ENCODE measurements at places on chromosomes 16 and 17.

DNA sequence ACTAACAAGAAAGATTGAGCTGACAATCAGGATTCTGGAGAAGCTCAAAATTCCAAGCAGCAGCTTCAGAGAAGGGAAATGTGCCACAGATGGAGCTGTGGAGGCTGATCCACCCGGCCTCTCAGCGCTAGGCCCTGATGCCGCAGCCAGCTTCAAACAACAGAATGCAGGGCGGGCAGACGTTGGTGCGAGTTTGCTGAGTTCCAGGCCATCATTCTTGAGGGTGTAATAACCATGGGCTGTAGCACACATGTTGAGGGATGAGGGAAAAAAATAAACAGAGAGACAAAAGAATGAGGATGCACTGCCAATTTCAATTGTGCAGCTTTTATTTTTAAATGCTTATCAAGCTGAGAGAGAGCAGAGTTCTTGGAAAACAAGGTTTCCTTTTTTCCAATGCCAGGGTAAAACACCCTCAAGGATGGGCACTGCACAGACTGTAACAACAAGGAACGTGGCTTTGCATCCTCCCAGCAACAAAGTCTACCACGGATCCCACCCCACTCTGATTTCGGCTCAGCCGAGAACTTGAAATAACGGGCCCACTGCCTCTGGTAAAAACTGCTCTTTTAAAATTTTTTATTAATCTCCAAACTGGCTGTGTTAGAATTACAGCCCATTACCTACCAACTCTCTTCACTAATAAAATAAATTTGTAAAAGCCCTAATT is 90.2 kb downstream of the SMG6 start:
- DNase-seq, result no peak

DNA sequence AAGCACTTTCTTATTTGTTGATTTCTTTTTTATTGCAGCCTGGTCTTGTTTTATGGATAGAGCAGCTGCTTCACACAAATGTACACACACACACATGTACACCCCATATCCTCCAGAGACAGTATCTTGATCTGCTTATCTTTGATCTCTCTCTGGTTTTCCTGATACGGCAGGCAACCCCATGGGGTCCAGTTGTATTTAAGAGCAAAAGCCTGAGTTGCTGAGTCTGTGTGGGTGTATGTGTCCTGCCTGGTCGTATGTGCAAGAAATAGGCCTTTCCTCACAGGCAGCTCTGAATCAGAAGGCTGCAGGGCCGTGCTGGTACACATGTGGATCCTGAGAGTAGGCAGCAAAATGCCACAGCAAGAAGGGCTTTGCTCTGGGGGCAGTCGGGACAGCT is 14.6 kb upstream of the LGALS9 start:
- DNase-seq, result no peak

- DNase-seq, result no peak
Observed at GRCh38 chr16:30394592-30395154, 547 bp upstream of the ZNF48 start.

- no peak for DNase-seq
Observed at GRCh38 chr16:86697715-86698114, 119.4 kb downstream of the FOXL1 start.

GRCh38 chr17:67017910-67018309 is 26.4 kb upstream of the CACNG1 start:
- no peak for DNase-seq

- DNase-seq, result peak; percentile 51
Observed at GRCh38 chr17:79803997-79804855, 7.3 kb upstream of the CBX8 start.

DNA sequence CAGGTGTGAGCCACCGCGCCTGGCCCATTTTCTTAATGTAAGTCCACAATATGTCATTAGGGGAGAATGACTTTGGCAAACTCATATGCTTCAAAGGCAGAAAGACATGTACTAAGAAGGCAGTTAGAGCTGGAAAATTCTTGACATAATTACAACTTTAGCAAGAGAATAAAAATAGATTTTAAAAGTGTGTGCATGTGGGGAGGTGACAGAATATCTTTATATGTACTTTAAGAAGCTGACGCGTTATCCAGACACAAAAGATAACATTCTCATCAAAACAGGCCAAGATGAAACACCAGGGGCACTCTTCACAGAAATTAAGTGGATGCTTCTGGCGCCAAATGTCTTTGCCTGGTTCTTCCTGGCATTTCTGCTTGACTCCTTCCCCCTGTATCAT is 28.2 kb downstream of the GJC1 start:
- no peak for DNase-seq

GRCh38 chr17:50944054-50944901 is 78.1 kb upstream of the TOB1 start:
- peak; percentile 81 for DNase-seq

DNA sequence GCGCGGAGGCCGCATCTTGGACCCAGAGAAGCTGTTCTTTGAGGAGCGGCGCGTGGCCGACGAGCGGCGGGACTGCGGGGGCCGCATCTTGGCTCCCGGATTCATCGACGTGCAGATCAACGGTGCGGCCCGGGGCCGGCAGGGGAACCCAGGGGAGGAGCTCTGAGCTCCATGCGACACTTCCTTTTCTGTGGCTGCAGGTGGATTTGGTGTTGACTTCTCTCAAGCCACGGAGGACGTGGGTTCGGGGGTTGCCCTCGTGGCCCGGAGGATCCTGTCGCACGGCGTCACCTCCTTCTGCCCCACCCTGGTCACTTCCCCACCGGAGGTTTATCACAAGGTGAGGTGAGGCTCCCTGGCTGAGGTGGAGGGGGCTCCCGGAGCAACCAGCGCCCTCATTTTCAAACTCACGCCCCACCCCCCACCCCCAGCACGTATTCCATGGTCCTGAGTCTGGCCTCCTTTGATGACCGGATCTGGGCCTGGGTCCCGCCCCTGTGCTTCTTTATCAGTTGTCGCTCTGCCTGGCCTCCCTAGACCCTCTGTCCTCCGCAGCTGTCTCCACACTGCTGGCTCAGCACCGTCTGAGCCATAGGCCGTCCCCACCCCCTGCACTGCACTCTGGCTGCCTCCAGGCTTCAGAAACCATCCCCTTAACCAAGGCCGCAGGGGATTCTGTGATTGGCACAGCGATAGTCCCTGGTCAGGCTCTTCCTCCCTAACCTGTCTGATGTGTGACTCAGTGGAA is 787 bp downstream of the AMDHD2 start:
- peak; percentile 87 for DNase-seq

- DNase-seq, result no peak
Observed at GRCh38 chr16:57017251-57017650, 27.9 kb downstream of the NLRC5 start.

- no peak for DNase-seq
Observed at GRCh38 chr16:84853534-84853933, 33.7 kb downstream of the CRISPLD2 start.
